ENCODE measurements at places on chromosomes 16 and 17. TPM values are rescaled to one million over a fixed set of nuclear protein-coding genes. Genes with fewer than 3 reads are reported as not detected.

C17orf107 gene
- total RNA-seq = 7.8 TPM

SLC12A3 gene
- not detected for total RNA-seq

BAIAP3 gene
- 0.89 TPM for total RNA-seq

MYH2 gene
- 0.97 TPM for total RNA-seq

KRTAP3-1 gene
- not detected for total RNA-seq

CCL11 gene
- total RNA-seq = not detected

RASD1 gene
- total RNA-seq = 1.8 TPM

MEFV gene
- not detected for total RNA-seq

ODF4 gene
- total RNA-seq = not detected

ST6GALNAC2 gene
- 0.55 TPM for total RNA-seq

Data from smooth muscle cell of the umbilical artery (primary cell).